Omental fat pad (tissue), 4 donors: ENCODE measurements at places on chromosomes 13 and 19. TPM values are rescaled to one million over a fixed set of nuclear protein-coding genes. Genes with fewer than 3 reads are reported as not detected.

Gene S1PR4
- total RNA-seq: 8.9 TPM

Gene SHD
- total RNA-seq: 0.19 TPM

Gene ZNF837
- 0.48 TPM for total RNA-seq

Gene C1QTNF9
- 0.48 TPM for total RNA-seq

Gene HIPK4
- 2.2 TPM for total RNA-seq

Gene ZNF497
- total RNA-seq: 1.4 TPM

Gene PSG1
- not detected for total RNA-seq

Gene PSPN
- total RNA-seq: 0.82 TPM

Gene NCR1
- 0.72 TPM for total RNA-seq

Gene RNF113B
- not detected for total RNA-seq

Gene FGF22
- total RNA-seq: not detected

Gene FPR1
- 15.0 TPM for total RNA-seq

Gene GET3
- 55.4 TPM for total RNA-seq

Gene HCST
- total RNA-seq: 7.6 TPM
